ENCODE measurements at places on chromosomes 6 and 20.

- no peaks in the 10 kb centered on the region for H3K4me1 ChIP-seq
- H3K4me3 ChIP-seq: no peak overlapping the region
- DNase-seq: no peak
- no peaks in the 10 kb centered on the region for H3K27me3 ChIP-seq
- no peak overlapping the region for H3K27ac ChIP-seq
These were observed 197.6 kb downstream of the HDGFL1 start for GRCh38 chr6:22766979-22767378.

- DNase-seq: no peak
- H3K4me1 ChIP-seq: no peaks in the 10 kb centered on the region
- no peak overlapping the region for H3K4me3 ChIP-seq
- H3K27me3 ChIP-seq: no peaks in the 10 kb centered on the region
- no peak overlapping the region for H3K27ac ChIP-seq
- no peaks in the 10 kb centered on the region for H3K36me3 ChIP-seq
These were observed 51.5 kb downstream of the HBS1L start for GRCh38 chr6:135002974-135003703.

DNA sequence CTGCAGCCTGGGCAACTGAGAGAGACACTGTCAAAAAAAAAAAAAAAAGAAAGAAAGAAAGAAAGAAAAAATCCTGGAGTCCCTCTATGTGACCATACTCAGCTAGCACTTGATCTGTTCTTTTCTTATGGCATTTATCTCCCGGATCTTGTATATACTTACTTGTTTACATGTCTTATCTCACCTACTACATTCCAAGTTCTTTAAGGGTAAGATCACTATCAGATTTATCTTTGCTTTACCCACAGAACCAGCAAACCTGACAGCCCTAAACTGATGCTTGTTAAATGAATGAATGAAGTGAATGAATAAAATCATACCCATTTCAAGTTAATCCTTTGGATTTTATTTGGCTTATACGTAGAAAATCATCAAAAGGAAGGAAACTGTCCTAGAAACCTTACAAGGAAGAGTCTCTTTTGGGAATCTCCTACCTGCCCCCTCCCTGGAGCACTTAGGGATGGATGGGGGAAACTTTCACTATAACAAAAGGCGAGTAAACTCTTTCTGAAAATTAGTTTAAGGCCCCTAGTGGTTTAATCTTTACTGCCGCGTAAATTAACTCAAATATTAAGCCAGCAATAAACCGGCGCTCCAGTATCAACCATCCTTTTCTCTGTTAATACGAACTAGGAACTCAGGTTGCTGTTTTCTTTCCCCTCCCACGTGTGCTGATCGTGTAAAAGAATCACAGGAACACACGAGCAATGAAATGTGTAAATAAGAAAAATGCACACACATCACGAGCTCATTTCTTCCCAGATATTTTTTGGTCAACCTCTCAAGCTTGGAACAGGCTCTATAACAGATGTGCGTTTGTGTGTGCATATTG lies 1.3 kb upstream of the UTRN start:
- H3K4me3 ChIP-seq: peak overlapping the region; percentile 90
- peaks cover 13% of the 10 kb centered on the region for H3K4me1 ChIP-seq
- H3K36me3 ChIP-seq: no peaks in the 10 kb centered on the region
- no peak for DNase-seq
- no peak overlapping the region for H3K27ac ChIP-seq

- H3K4me3 ChIP-seq: no peak overlapping the region
- no peak for DNase-seq
- H3K27me3 ChIP-seq: peaks cover 5% of the 10 kb centered on the region
- H3K27ac ChIP-seq: no peak overlapping the region
- no peaks in the 10 kb centered on the region for H3K36me3 ChIP-seq
These were observed 4.9 kb downstream of the NKAIN2 start for GRCh38 chr6:123808556-123808955.

DNA sequence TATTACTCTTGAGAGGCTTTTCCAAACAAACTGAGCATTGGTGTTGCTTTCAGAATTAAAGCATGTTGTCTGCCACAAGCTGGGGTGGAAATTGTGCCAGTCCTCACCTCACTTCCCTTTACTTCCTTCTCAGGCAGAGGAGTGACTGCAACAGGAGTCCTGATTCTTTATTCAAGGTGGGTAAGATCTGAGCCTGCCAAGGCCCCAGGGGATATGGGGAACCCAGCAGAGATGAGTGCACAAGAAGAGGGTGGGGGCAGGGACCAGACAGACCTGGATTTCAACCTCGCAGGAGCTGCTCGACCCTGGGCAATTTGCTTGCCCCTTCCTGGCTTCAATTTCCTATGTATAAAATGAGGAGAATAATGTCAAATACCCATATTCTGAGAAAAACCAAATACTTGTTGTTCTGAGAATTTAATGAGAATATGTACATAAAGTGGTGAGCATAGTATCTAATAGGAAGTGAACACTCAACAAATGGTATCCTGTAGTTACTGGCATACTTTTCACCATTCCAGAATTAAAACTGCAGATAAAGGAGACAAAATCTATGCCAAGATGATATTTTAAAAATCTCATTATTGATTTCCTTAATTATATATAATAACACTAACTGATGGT lies 17.8 kb downstream of the MAN1A1 start:
- H3K27ac ChIP-seq: no peak overlapping the region
- no peak for DNase-seq
- H3K27me3 ChIP-seq: no peaks in the 10 kb centered on the region
- H3K36me3 ChIP-seq: peaks cover 5% of the 10 kb centered on the region

- H3K27ac ChIP-seq: no peak overlapping the region
- H3K4me3 ChIP-seq: no peak overlapping the region
- DNase-seq: no peak
- no peaks in the 10 kb centered on the region for H3K27me3 ChIP-seq
- no peaks in the 10 kb centered on the region for H3K36me3 ChIP-seq
These were observed 68.9 kb downstream of the DLGAP4 start for GRCh38 chr20:36374995-36375394.

DNA sequence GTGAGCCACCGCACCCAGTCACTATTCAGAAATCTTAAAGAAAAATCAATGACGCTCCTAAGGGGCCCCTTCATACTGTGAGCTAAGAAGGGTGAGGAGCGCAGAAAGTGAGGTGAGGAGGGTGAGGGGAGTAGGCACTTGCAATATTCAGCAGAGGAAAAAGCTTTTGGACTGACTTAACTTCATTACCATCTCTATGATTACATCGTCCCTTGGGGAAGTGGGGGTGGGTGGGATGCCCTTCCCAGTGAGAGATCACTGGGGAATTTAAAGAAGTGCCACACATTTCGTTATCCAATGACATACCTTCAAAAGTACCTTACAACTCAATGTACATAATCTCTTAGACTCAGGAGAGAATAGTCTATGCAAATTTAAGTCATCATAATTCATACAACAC lies 46.5 kb downstream of the SMLR1 start:
- DNase-seq: no peak
- no peaks in the 10 kb centered on the region for H3K4me1 ChIP-seq
- no peaks in the 10 kb centered on the region for H3K27me3 ChIP-seq
- no peak overlapping the region for H3K4me3 ChIP-seq
- H3K27ac ChIP-seq: no peak overlapping the region
- peaks cover 7% of the 10 kb centered on the region for H3K36me3 ChIP-seq

GRCh38 chr6:89777455-89777854 lies 42.1 kb downstream of the MDN1 start:
- no peaks in the 10 kb centered on the region for H3K36me3 ChIP-seq
- no peak overlapping the region for H3K27ac ChIP-seq
- DNase-seq: no peak
- H3K27me3 ChIP-seq: no peaks in the 10 kb centered on the region
- H3K4me3 ChIP-seq: no peak overlapping the region

DNA sequence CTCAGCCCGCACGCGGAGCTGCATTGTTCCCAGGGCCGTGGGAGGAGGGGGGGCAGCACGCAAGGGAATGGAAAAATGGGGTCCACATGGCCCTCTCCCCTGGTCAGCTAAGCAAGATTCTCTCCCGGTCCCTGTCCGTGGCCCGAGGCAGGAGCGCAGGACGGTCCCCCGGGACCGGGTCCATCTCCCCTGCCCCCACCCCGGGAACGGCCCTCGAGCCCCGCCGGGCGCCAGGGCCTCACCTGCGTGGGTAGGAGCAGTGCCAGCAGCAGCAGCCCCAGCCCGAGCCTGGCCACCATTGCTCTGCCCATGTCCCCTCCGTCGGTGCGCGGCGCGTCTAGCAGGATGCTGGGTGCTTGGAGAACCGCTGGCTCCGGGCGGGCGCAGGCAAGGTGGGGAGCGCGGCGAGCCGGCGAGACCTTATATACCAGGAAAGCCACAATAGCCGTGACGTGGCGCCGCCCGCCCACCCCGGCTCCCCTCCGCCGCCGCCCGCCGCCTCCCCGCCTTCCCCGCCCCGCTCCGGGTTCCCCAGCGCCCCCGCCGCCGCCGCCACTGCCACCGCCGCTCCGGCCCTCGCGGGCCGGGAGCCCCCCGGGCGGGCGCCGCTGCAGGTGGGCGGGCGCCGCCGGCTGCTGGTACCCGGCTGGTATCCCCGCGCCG lies at the start of gene CD24:
TSS of gene CD24 (minus strand) at position 394 of the 663 bp plus-strand sequence. CDS start at position 311, 83 bp downstream.
- H3K4me3 ChIP-seq: peak within 1 kb of the TSS; percentile 29
- no peaks in the 10 kb centered on the region for H3K36me3 ChIP-seq
- peaks cover 78% of the 10 kb centered on the region for H3K27me3 ChIP-seq
- H3K4me1 ChIP-seq: peaks cover 20% of the 10 kb centered on the region
- peak; percentile 66 for DNase-seq
- H3K27ac ChIP-seq: no peak within 1 kb of the TSS

DNA sequence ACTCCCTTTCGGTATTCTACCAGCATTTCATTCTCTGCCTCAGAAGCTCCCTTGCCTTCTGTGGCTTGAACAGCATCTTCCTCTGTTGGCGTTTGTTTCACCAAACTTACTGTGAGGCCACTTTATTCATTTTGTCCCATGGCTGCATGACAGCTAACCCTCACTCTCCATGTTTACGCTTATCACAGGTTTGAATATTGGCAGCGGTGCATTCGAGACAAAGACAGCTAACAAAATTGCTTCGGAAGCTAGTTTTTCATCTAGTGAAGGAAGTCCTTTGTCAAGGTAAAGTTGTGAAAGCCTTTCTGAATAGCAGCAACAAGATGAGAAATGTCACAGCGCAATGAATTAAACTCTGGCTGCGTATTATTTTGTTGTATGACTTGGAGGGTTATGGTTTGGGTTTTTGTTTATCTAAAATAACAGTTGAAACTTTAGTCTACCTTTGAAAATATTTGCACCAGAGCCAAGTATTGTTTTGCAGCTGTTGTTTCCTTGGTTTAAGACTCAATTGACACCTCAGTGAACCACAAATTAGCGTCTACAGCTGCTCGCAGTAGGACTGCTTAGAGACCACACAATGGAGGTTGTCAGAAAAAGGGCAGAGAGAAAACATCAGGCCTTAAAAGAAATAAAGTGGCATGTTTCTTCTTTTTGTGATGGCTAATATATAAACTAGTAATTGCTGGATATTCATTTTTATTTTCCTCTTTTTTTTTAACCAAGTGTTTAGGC lies 70.4 kb upstream of the XRN2 start:
- H3K27ac ChIP-seq: no peak overlapping the region
- peaks cover 45% of the 10 kb centered on the region for H3K36me3 ChIP-seq
- no peak for DNase-seq
- no peaks in the 10 kb centered on the region for H3K4me1 ChIP-seq
